ENCODE measurements at places on chromosomes 2 and 18. TPM values are rescaled to one million over a fixed set of nuclear protein-coding genes. Genes with fewer than 3 reads are reported as not detected.

RAB6C gene
- 0.11 TPM for total RNA-seq

DNA sequence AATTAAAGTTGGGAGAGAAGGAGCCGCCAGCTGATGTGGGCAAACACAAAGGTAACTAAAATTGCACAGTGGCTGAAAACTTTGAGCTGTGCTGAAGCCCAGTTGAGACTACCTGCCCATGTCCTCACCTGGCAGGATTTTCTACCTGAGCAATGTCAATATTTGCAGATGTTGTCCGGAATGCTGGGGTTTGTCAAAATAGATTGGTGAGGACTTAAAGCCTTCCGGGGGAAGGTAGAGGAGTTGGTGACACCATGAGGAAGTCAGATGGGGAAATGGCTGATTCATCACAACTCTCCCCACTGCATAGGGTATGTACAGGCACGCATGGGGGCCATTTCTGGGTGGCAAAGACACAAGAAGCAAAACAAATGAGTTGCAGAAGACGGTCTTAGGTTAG lies 114.9 kb downstream of the ALK start:
- H3K4me1 ChIP-seq = no peaks in the 10 kb centered on the region
- DNase-seq = no peak
- H3K4me3 ChIP-seq = no peak overlapping the region
- H3K27me3 ChIP-seq = no peaks in the 10 kb centered on the region
- H3K36me3 ChIP-seq = no peaks in the 10 kb centered on the region
- no peak overlapping the region for H3K27ac ChIP-seq

GRCh38 chr2:171523088-171524017 lies 1.1 kb downstream of the CYBRD1 start:
- H3K27ac ChIP-seq = no peak overlapping the region
- DNase-seq = no peak
- peaks cover 4% of the 10 kb centered on the region for H3K27me3 ChIP-seq
- H3K4me3 ChIP-seq = peak overlapping the region; percentile 17
- no peaks in the 10 kb centered on the region for H3K36me3 ChIP-seq
- peaks cover 21% of the 10 kb centered on the region for H3K4me1 ChIP-seq

DNA sequence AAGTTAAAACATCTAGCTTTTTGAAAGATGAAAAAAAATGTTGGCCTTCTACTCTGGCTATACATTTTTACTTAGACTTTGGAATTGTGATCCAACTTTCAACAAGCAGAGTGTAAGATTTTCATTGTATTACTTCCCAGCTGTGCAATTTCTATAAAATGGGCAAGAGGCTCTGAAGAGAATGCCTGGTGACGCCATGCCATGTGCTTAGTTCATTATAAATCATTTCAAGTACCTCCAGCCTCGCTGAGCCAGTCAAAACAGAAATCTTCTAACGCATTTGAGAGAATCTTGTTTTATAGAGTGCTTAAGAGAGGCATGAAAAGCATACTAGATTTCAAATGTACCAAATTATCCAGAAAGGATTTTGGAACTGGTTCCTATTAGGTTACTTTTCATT lies 10.1 kb upstream of the STK17B start:
- H3K4me3 ChIP-seq = no peak overlapping the region
- H3K27ac ChIP-seq = peak overlapping the region; percentile 55
- no peaks in the 10 kb centered on the region for H3K27me3 ChIP-seq
- no peaks in the 10 kb centered on the region for H3K36me3 ChIP-seq
- peaks cover 100% of the 10 kb centered on the region for H3K4me1 ChIP-seq
- DNase-seq = no peak

- no peaks in the 10 kb centered on the region for H3K36me3 ChIP-seq
- DNase-seq = no peak
- H3K27me3 ChIP-seq = peaks cover 8% of the 10 kb centered on the region
- H3K4me1 ChIP-seq = no peaks in the 10 kb centered on the region
These were observed 34.8 kb downstream of the DNER start for GRCh38 chr2:229679393-229680125.

GRCh38 chr2:50492477-50492851 lies 539.5 kb downstream of the NRXN1 start:
- peaks cover 9% of the 10 kb centered on the region for H3K4me1 ChIP-seq
- no peaks in the 10 kb centered on the region for H3K36me3 ChIP-seq
- H3K27me3 ChIP-seq = no peaks in the 10 kb centered on the region
- H3K27ac ChIP-seq = no peak overlapping the region
- DNase-seq = peak; percentile 31

DNA sequence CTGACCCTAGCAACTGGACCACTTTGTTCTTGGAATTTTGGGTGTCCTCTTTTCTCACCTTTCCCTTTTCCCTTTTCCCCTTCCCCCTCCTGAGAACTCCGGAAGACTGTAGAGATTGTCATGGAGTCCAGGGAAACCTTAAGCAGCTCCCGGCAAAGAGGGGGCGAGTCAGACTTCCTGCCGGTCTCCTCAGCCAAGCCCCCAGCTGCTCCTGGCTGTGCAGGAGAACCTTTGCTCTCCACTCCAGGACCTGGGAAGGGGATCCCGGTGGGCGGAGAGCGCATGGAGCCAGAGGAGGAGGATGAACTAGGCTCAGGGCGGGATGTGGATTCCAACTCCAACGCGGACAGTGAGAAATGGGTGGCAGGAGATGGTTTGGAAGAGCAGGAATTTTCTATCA lies 20.5 kb downstream of the SETBP1 start:
- H3K27ac ChIP-seq = no peak overlapping the region
- no peak overlapping the region for H3K4me3 ChIP-seq
- no peaks in the 10 kb centered on the region for H3K36me3 ChIP-seq
- H3K27me3 ChIP-seq = no peaks in the 10 kb centered on the region
- H3K4me1 ChIP-seq = no peaks in the 10 kb centered on the region

GRCh38 chr18:50986360-50987087 lies 18.7 kb downstream of the ELAC1 start:
- no peak overlapping the region for H3K4me3 ChIP-seq
- no peaks in the 10 kb centered on the region for H3K36me3 ChIP-seq
- no peaks in the 10 kb centered on the region for H3K27me3 ChIP-seq
- no peaks in the 10 kb centered on the region for H3K4me1 ChIP-seq
- no peak for DNase-seq

- no peaks in the 10 kb centered on the region for H3K27me3 ChIP-seq
- no peak overlapping the region for H3K27ac ChIP-seq
- H3K36me3 ChIP-seq = no peaks in the 10 kb centered on the region
- no peaks in the 10 kb centered on the region for H3K4me1 ChIP-seq
These were observed 166.3 kb downstream of the NRP2 start for GRCh38 chr2:205848601-205849000.

DNA sequence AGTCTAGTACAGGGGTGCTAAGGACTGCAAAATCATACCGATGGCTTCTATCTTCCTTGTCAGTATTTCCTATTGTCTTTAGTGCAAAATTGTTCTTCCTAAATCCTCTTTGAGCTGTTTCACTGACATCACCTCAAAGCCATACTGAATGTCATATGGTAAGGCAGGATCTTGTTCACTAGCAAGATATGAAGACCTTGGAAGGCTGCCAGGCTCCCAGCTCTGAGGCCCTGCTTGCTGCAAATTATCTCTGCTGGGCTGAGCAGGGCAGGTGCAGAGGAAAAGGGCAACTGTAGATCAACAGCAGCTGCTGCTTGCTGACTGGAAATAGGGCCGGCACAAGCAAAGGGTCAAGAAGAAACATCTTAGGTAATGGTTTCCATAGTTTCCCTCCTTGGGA lies 58.2 kb downstream of the PMAIP1 start:
- peaks cover 5% of the 10 kb centered on the region for H3K4me1 ChIP-seq
- no peak overlapping the region for H3K4me3 ChIP-seq
- H3K36me3 ChIP-seq = no peaks in the 10 kb centered on the region
- no peak overlapping the region for H3K27ac ChIP-seq

Measured in CD4-positive, alpha-beta memory T cell (primary cell).